Activated T-cell treated with anti-CD3 and anti-CD28 coated beads for 4 hours (primary cell): ENCODE measurements at places on chromosomes 2 and 18.

GRCh38 chr2:130985206-130985780 lies 108.0 kb downstream of the FAM168B start:
- DNase-seq, result no peak

- no peak for DNase-seq
Observed at GRCh38 chr2:58195662-58196061, 45.5 kb downstream of the FANCL start.

- no peak for DNase-seq
Observed at GRCh38 chr2:95698146-95698545, 106.3 kb downstream of the TRIM43 start.

DNA sequence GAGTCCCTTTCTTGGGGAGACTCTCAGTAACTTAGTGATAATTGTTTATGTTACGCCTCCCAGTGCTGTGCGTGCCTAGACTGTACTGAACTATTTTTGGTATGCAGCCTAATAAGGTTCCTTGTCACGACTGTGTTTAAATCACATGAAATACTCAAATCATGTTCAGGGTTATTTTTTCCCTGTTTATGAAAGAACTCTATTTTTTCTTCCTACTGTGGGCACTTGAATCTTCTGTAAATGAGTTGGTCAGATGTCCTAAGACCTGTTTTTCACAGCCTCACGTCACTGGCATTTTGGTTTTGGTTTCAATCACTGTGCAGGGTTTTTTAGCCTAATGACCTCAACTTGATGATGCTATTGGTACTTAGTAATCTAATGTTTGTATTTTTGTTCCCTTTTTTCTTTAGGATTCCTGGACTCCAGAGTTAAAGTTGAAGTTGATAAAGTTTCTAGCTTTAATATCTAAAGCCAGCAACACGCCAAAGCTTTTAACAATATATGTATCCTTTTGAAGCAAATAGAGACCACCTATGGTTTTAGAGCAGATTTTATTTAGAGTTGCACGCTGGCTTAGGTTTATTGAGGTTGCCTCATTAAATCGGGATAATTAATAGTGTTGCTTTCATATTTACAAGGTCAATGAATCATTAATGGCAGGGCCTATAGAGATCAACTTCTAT lies 24.0 kb downstream of the ARMC9 start:
- no peak for DNase-seq

DNA sequence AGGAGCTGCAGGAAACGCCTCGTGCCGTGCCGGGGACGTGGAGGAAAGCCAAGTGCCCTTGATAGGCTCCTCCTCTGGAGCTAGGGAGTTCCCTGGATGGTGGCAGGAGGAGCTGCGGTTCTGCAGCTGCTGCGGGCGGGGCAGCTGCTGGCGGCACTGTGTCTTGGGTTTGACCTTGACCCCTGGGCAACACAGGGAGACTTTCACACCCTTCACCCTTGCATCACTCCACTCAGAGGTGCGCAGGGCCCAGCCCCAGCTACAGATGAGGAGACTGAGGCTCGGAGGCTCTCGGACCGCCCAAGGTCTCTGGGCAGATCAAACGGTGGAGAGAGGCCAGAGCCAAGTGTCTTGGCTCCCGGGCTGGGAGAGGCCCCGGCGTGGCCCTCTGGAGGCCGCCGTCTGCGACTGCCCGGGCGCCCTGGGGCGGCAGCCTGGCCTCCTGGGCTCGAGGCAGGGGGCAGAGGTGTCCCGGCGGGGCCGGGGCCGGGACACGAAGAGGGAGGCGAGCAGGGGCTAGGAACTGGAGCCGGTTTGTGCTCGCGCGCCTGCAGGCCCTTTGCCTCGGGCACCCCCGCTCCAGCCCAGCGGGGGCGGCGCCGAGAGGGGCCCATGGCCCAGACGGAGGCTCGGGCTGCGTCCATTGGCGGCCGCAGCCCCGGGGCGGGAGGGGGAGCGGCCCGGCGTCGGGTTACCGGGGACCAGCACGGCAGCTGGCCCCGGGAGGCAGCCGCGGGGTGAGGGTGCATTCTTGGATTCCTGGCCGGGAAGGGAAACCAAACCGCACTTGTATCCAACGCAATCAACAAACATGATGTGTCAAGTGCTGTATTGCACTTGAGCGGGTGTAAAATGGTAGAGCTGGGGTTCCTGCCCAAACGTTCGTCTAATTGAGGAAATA lies 129.6 kb upstream of the SLC1A4 start:
- no peak for DNase-seq

- DNase-seq, result no peak
Observed at GRCh38 chr2:88054782-88055370, 707 bp downstream of the KRCC1 start.

- DNase-seq, result no peak
Observed at GRCh38 chr18:23864624-23865023, 149.9 kb upstream of the TTC39C start.

- no peak for DNase-seq
Observed at GRCh38 chr2:161905389-161906046, 168.5 kb downstream of the DPP4 start.

DNA sequence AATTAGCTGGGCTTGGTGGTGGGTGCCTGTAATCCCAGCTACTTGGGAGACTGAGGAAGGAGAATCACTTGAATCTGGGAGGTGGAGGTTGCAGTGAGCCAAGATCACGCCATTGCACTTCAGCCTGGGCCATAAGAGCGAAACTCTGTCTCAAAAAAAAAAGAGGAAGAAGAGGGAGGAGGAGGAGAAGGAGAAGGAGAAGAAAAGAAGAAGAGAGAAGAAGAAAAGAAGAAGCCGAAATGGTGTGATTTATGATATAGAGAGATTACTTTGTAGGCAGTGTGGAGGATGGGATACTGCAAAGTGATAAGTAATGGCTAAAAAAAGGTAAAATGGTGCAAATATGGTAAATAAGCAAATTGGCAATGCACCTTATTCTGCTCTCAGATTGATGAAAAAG lies 25.1 kb downstream of the THNSL2 start:
- DNase-seq, result no peak

DNA sequence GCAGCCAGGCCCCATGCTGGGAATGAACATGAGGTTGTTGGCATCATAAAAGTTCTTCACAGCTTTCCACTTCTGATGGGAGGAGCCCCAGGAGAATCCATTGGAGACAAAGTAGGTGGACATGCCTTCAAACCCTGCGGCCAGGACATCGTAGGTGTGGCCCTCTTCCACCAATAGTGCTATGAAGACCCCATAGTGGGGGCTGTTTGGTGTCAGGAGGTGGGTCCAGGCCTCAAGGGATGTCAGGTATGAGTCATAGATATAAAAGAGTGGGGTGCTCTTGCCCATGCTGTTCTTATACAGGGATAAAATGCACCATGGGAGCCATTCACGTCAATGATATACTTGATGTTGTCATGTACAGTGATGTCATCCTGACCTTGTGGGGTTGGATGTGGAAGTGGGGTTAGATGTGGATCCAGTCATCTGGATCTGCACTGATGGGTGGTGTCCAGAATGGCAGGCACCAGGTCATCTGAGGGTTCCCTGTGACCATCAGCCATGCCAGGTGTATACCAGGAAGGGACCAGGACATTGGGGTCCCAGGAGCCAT lies 22.1 kb upstream of the MCM6 start:
- DNase-seq, result no peak

DNA sequence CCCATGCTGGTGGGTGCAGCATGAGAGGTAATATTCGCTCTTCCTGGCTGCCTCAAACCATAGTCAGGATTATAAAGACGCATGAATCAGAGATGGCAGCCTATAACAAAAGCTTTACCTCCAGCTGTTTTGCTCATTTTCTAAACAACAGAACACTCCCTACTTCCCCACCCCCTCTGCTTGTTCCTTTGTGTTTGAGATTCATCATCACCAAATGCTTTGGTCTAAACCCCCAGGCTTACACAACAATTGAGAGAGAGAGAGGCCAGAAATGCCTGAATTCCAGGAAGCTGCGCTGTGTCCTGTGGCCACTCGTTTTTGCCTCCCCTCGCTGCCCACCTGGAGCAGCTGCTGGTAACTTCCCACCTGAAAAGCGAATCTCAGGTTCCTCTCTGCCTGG lies 78.8 kb upstream of the CAPN13 start:
- DNase-seq, result no peak

- DNase-seq, result no peak
Observed at GRCh38 chr2:151106805-151107506, 154.7 kb downstream of the RBM43 start.

GRCh38 chr18:79548621-79548985 lies 131.0 kb upstream of the CTDP1 start:
- DNase-seq, result no peak

GRCh38 chr2:30354150-30354549 lies 92.9 kb upstream of the LCLAT1 start:
- DNase-seq, result no peak

DNA sequence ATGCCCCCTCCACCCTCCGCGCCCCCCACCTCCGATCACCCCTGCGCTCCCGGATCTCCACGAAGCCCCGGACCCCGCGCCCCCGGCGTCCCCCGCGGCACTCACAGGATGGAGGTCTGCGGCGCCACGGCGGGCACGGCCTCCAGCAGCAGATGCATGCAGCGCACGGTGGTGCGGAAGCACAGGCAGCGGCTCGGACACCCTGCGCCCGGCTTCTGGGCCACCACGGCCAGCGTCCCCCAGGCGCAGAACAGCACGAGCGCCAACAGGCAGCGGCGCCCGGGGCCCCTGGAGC lies 217 bp downstream of the PXDN start:
- no peak for DNase-seq

DNA sequence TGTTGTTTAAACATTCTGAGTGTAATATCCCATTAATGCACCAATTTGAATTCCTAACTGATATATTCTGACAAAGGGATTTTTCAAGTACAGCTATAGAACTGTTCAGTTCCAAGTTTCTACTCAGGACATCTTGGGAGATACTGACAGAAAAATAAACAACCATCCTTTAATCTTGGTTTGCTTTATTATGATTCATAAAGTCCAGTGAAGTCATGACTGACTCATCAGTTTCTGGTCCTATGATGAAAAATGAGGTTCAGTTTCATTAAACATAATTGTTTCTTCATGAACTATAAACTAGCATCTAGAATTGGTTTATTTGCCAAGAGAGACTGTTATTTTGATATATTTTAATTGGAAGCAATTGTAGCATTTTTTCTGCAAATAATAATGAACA lies 896.2 kb downstream of the CCDC85A start:
- DNase-seq, result no peak

DNA sequence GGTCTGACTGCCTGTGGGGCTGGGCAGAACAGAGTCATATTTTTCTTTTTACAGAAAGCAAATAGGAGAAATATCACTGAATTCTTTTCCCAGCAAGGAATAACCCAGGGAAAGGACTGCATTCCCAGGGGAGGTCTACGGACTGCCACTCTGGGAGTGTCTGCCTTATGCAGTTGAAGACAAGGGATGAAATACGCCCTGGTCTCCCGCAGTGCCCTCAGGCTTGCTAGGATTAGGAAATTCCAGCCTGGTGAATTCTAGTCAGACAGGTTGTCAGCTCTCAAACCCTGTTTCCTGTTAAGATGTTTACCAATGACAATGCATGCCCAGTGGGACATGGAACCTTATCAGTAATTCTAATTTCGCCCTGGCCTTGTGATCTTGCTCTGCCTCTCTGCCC lies 30.3 kb upstream of the PDK1 start:
- no peak for DNase-seq

DNA sequence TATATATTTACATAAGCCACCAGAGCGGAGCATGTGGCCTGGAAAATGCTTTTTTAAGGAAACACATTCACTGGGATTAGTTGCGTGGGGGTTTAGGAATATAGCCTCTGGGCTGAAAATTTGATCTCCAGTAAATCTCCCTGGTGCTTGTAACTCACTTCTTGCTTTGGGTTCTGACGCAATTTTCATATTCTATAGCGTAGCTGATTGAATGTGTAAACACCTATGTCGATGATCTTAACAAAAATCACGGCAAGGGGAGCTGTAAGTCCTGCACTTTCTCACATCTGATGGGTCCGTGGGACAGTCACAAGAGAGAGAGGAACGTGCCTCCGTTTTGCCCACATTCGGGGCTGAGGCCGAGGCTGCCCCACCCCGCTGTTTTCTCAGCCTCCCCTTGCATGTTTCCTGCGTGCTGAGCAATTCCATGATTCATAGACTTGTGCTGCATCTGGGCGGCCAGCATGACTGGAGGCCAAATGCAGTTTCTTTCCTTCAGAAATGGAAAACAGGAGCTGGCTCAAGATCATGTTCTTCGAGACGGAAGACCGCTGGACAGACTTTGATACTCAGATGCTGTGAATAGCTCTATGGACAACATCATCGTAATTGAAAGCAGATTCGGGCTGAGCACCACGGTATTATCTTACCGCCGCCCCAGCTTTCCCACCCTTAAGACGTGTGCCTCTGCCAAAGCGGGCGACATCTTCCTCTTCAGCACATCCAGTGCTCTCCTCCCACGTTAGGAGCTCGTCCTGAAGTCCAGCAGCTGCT lies 109.2 kb downstream of the TMEM18 start:
- no peak for DNase-seq

- DNase-seq, result no peak
Observed at GRCh38 chr2:239774142-239774462, 251.0 kb downstream of the NDUFA10 start.

DNA sequence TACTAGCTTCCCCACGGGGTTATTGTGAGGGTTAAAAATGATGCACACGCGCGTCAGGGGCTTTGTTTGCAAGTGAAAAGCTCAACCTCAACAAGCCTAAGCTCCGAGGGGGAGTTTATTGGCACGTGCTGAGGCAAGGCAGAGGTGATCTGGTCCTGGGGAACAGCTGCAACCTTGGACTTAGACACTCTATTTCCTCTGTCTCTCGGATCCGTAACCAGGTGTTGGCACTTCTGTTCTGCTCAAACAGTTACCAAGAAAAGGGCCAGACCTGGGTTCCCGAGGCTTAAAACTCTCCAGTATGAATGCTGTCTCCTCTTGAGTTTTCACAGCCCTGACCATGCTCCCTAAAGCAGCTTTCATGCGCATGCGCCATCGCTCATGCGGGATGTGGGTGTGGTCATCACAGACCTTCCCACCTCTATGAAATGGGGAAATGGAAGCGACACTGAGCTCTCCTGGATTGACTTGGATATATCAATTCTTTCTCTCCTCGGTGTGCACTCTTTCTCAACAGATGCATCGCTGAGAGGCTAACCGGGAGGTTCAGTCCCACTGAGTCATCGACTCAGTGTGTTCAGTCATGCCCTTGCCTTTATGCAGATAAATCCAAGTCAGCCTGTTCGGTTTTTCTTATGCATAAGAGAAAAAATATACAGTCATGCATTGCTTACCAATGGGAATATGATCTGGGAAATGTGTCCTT lies 19.9 kb upstream of the RAB31 start:
- no peak for DNase-seq

GRCh38 chr18:31203794-31204148 lies 41.1 kb upstream of the DSC1 start:
- DNase-seq, result no peak

- DNase-seq, result no peak
Observed at GRCh38 chr2:26054598-26055348, 20.9 kb downstream of the RAB10 start.

GRCh38 chr2:85549826-85550225 lies 10.9 kb downstream of the MAT2A start:
- DNase-seq, result no peak
